ENCODE measurements at places on chromosomes 2 and 18. TPM values are rescaled to one million over a fixed set of nuclear protein-coding genes. Genes with fewer than 3 reads are reported as not detected.

GRCh38 chr2:112946086-112946485 lies 31.7 kb upstream of the IL36G start:
- no peak for DNase-seq

GRCh38 chr18:12628706-12629702 lies 28.9 kb downstream of the SPIRE1 start:
- peak; percentile 58 for DNase-seq

DNA sequence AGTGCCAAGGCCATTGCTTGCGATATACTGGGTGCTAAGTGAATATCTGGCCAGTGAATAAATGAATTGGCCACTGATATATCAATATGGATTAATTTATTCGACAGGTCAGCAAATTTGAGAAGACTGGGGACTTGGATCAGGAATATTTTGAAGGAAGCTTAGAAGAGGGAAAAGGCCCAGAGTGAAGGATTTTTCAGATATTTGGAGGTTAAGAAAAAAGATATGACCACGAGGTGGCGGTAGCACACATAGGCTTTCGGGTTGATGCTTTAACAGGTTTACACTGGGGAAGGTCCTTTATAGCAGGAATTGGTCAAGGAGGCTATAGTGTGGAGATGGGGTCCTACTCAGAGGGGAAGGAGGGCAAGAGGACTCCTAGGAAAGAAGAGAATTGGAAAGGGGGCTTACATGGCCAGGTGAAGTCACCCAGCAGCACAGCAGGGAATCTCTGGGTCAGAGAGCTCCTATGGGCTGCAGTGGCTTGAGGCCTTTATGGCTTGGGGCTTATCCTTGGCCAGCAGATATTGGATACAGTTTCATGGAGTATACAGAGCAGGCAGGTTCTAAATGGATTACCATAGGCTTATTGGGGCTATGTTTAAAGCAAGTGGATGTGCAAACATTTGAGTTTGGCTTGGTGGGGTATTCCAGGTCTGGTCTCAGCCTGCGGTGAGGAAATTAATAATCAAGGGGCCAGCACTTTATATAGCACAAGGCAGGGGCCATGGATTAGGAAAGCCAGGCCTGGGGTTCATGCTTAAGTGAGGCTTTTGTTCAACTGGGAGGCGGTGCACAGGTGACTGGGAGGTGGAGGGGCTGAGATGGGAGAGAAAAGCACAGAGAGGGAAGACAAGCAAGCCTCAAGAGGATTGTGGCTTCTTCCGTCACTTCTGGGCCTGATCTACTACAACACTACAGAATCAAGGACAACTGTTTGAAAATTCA lies 9.7 kb downstream of the IL1RN start:
- peak; percentile 31 for DNase-seq

DNA sequence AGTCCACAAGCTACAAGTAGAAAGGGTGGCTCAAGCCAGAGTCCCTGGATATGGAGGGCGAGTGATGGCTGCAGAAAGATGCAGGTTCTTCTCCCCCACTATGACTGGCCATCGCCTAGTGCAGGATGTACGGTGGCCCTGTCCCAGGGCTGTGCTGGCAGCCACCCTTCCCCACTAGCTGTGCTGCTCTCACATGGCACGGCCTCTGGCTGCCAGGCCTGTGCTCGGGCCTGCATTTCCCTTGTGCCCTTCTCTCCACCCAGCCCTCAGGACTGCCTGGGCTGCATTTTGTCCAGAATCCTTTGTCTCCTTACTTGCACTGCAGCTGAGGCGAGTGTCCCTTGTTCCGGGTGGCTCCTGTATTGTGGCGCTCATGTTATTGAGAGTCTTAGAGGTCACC lies 1.6 kb upstream of the RAMP1 start:
- DNase-seq, result no peak

DNA sequence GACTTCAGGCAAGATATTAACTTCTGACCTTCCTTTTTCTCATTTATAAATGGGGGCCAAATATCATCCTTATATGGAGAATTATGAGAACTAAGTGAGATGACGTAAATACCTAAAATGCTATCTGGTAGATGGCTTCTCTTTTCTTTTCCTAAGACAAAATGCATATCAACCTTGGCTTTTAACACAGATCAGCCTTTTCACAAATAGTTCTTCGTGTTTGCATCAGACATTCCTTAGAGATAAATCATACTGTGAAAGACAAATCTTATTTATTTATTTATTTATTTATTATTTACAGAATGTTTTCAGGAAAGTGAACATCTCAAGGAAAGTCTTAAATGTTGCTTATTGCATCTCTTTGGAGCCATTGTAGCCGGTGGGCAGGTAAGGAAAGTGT lies 62.8 kb downstream of the NBEAL1 start:
- no peak for DNase-seq

DNA sequence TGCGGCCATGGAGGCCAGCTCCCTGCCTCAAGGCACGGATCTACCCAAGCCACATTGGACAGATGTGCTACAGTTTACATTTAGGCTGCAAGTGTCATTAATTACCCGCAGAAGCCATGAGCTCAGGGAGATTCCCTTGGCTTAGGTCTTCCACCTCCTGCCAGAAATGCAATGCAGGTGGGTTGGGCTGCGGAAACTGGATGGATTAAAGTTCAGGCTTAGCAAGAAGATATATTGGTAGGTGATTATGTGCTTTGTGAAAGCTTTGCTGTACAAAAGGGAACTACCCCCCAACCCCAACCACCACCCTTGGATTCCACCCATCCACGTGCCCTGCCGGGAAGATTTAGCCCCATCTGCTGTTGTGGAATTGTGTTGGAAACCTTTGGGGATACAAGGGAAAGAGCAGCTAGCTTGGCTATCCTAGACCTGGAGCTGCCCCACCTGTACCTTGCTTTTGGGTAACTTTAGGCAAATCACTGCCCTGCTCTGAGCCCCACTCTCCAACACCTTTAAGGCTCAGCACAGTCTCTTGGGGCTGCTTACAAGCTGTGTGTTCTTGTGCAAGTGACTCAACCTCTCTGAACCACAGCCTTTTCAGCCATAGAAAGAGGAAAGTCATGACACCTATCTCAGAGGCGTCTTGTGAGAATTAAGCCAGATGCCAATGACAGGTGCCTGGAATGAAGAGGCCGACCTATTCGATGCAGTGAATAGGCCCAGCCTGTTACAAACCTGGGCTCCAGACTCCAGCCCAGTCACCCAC lies 141.6 kb upstream of the GLI2 start:
- no peak for DNase-seq

DNA sequence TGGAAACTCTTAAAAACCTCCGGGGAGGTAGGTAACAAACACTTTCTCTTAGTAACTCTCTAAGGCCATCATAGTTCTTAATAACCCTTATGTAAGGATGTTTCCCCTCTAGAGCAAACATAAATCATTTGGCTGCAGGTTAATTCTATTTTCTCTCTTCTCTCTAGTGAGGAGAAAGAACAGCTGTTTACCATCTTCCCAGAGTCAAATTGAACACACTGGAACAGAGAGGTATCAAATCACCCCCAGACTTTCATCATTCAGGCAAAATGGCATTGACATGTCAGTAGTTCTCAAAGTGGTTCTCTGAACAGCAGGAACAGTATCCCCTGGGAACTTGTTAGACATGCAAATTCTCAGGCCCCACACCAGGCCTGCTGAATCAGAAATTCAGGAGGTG lies 240.7 kb downstream of the MEIS1 start:
- DNase-seq, result no peak

DNA sequence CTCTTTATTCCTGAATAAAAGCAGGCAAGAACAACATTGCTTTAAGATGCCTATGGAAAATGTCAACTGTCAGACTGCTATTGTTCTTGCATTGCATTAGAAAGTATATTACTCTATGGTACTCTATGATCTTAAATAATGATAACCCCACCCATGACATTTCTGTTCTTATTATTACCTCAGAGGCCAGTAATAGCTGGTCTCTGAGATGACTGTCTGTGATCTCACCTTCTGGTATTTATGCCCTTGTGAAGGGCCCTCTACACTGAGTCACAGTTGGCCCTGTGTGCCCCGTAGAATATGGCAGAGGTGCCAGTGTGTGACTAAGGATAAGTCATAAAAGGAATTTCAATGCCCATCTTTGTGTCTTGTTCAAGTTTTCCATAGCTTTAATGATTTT lies 61.0 kb downstream of the SPP2 start:
- DNase-seq, result peak; percentile 73

- no peak for DNase-seq
Measured at GRCh38 chr2:127951026-127951425, 65.3 kb upstream of the AMMECR1L start.

DNA sequence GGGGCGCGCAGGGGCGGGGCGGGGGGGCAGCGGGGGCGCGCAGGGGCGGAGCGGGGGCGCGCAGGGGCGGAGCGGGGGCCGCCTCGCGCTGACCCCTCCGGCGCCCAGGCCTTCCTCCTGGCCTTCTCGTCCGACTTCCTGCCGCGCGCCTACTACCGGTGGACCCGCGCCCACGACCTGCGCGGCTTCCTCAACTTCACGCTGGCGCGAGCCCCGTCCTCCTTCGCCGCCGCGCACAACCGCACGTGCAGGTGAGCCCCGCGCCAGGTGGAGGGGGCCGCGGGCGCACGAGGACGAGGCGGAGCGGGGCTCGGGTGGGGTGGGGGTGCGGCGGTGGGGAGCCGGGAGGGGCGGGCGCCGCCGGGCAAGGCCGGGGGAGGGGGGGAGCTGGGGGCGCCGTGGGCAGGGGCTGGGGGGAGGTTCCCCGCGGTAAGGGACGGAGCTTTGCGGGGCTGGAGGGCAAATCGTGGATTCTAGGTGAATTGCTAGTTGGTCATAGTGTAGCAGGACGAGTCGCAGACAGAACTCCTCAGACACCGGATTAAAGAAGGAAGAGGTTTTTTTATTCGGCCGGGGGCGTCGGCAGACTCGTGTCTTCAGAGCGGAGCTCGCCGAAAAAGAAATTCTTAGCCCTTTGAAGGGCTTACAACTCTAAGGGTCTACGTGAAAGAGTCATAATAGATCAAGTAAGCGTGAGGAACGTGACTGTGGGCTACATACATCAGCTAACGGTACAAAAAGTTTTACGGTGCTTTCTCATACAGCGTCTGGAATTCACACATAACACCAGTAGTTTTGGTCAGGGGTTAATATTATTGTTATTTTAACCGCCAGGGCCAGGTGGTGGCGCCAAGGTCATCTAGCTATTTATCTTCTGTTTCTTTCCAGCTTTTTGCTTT lies 29.9 kb downstream of the ANO7 start:
- peak; percentile 65 for DNase-seq

- DNase-seq, result no peak
Measured at GRCh38 chr2:42359304-42359964, 1.6 kb downstream of the COX7A2L start.

- DNase-seq, result no peak
Measured at GRCh38 chr2:24221343-24222050, 46.6 kb downstream of the FAM228A start.

GRCh38 chr18:40698129-40698528 lies 1256.9 kb upstream of the PIK3C3 start:
- no peak for DNase-seq

GRCh38 chr18:61658431-61658830 lies 234.4 kb downstream of the RNF152 start:
- no peak for DNase-seq

GRCh38 chr2:30457296-30457695 lies 10.2 kb downstream of the LCLAT1 start:
- DNase-seq, result no peak

DNA sequence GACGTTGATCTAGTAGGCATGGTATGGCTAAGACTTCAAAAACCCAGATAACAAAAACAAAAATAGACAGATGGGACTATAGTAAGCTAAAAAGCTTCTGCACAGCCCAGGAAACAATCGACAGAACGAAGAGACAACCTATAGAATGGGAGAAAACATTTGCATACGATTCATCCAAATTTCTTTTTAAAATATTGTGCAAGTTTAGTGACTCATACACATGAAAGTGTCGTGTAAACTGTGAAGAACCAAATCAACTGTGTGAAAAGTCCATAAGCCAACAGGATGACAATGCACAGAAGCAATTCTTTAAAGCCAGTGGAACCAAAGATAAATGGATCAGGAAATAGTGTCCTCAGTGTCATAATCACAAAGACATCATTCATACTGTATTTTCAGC lies 671.1 kb downstream of the RNF144A start:
- no peak for DNase-seq

- no peak for DNase-seq
Measured at GRCh38 chr2:181363164-181363563, 94.0 kb upstream of the ITGA4 start.

DNA sequence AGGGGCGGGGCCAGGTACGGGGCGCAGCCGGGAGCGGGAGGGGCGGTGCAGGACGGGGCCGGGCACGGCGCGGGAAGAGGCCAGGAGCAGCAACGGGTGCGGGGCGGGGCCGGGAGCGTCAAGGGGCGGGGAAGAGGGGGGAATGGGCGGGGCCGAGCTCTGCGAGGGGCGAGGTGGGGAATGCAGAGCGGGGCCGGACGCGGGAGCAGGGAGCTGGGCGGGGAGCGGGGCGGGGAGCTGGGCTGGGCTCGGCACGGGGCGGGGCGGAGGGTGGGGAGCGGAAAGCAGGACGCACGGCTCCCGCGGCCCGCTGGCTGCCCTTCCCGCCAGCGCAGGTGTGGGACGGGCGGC lies at the start of gene IMPA2:
Gene IMPA2 (plus strand): TSS at position 316 of the 351 bp plus-strand sequence. CDS start 163 bp downstream, outside the sequence.
- DNase-seq, result no peak

DNA sequence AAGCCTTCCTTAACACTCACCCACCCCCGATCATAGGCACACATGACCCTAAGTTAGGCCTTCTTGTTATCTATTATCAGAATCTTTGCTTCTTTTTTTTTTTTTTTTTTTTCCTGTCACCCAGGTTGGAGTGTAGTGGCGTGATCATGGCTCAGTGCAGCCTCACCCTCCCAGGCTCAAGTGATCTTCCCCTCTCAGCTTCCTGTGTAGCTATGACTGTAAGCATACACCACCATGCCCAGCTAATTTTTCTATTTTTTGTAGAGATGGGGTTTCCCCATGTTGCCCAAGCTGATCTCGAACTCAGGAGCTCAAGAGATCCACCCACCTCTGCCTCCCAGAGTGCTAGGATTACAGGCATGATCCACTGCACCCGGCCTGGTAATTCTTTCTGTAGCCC lies 328.7 kb downstream of the NR4A2 start:
- no peak for DNase-seq

GRCh38 chr2:211802666-211803065 lies 735.9 kb downstream of the ERBB4 start:
- no peak for DNase-seq

GRCh38 chr2:43160778-43161177 lies 65.6 kb downstream of the ZFP36L2 start:
- no peak for DNase-seq

Gene PROC
- total RNA-seq, result not detected

Gene MOGAT1
- not detected for total RNA-seq

Gene FEV
- total RNA-seq, result not detected

Gene NRP2
- 108 TPM for total RNA-seq

Gene TEX44
- total RNA-seq, result not detected
